Spleen (tissue), 13 donors: ENCODE measurements at places on chromosomes 3 and 15. TPM values are rescaled to one million over a fixed set of nuclear protein-coding genes. Genes with fewer than 3 reads are reported as not detected.

TCF12 gene
- 13.7 TPM for polyA plus RNA-seq

DNA sequence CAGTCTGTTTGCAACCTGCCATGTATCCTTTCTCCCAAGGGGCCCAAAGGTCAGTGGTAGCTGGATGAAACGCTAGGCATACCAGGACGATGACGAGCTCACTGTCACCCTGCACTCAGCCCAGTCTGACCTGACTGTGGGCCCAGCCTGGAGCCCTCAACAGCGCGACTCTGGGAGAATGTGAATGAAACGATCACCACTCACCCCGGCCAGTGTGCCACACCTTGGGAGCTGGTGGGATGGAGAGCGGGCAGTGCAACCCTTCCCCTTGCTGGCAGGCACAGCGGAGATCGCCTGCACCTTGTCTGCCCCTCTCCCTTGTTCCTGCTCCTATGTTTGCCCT lies 27.2 kb downstream of the SRPRB start:
- no peaks in the 10 kb centered on the region for H3K27me3 ChIP-seq
- H3K27ac ChIP-seq = no peak overlapping the region
- H3K4me1 ChIP-seq = no peaks in the 10 kb centered on the region
- DNase-seq = no peak
- no peak overlapping the region for H3K4me3 ChIP-seq

DNA sequence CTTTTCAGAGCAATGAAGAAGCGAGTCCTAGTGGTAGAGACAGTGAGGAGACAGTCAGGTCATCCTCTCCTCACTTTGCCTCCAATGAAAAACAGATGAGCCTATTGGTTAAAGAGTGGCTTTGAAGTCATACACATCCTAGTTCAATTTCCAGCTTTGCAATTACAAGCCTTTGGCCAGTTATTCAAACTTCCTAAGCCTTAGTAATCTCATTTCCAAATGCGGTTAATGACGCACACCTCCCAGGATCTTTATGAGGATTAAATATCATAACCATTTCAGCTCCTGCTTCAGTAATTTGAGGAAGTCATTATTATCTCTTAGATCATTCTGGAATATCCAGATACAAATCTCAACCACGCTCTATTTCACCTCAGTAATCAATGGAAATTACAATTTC lies 10.0 kb upstream of the ST6GAL1 start:
- no peak for DNase-seq
- H3K36me3 ChIP-seq = no peaks in the 10 kb centered on the region
- H3K27ac ChIP-seq = no peak overlapping the region
- H3K27me3 ChIP-seq = no peaks in the 10 kb centered on the region

GRCh38 chr3:119228373-119229145 lies 12.1 kb downstream of the B4GALT4 start:
- H3K27me3 ChIP-seq = no peaks in the 10 kb centered on the region
- peaks cover 93% of the 10 kb centered on the region for H3K36me3 ChIP-seq
- no peak overlapping the region for H3K4me3 ChIP-seq
- no peaks in the 10 kb centered on the region for H3K4me1 ChIP-seq

DNA sequence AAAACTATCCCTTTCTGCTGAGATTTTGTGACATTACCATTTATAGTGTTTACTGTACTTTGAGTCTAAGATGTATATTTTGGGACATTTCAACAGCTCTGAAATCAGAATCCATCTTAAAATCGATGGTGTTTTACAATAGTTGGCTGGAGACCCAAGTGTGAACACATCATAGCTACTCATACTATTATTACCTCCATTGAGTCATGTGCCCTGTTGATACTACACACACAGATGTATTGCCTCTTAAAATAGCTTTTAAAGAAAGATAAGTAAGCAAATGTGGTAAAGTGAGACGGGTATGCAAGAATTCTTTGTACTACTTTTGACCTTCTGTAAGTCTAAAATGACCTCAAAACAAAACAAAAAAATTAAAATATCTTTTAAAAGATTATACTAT lies 6.7 kb downstream of the LMOD3 start:
- H3K27ac ChIP-seq = no peak overlapping the region
- no peak overlapping the region for H3K4me3 ChIP-seq
- no peaks in the 10 kb centered on the region for H3K36me3 ChIP-seq

- peaks cover 24% of the 10 kb centered on the region for H3K4me1 ChIP-seq
- H3K27me3 ChIP-seq = peaks cover 13% of the 10 kb centered on the region
- no peak overlapping the region for H3K27ac ChIP-seq
- peak; percentile 55 for DNase-seq
Measured at GRCh38 chr3:126519506-126520455, 2.2 kb upstream of the UROC1 start.

GRCh38 chr3:63855333-63855940 lies 8.2 kb downstream of the THOC7 start:
- no peaks in the 10 kb centered on the region for H3K36me3 ChIP-seq
- peaks cover 5% of the 10 kb centered on the region for H3K4me1 ChIP-seq
- no peak overlapping the region for H3K27ac ChIP-seq
- no peaks in the 10 kb centered on the region for H3K27me3 ChIP-seq

DNA sequence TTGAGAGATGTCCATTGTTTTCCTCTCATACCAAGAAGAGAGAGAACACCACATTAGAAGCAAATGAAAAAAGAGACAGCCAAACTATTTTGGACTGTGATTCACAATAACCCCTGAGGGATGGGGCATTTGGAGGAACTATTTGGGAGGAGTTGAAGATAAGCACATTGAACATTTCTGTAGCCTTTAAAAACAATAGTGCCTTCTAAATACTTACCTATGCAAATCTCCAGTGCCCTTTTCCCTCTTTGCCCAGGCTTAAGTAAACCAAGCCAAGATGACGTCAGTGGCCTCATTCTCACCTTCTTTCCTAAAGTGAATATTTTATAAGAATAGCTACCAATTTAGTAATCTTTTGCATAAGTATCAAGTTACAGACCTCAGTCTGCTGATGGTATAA lies 89.7 kb upstream of the COL8A1 start:
- no peak for DNase-seq
- no peak overlapping the region for H3K27ac ChIP-seq
- no peak overlapping the region for H3K4me3 ChIP-seq
- H3K36me3 ChIP-seq = no peaks in the 10 kb centered on the region
- H3K27me3 ChIP-seq = no peaks in the 10 kb centered on the region
